Tracheal epithelial cell (primary cell): ENCODE measurements at places on chromosomes 1 and 21. TPM values are rescaled to one million over a fixed set of nuclear protein-coding genes. Genes with fewer than 3 reads are reported as not detected.

RGSL1 gene
- not detected in 2 replicates for total RNA-seq

LCE2B gene
- total RNA-seq: not detected in 2 replicates

FH gene
- 48.4 and 49.2 TPM in 2 replicates for total RNA-seq

SUMO3 gene
- total RNA-seq: 60.0 and 82.1 TPM in 2 replicates

CCDC27 gene
- not detected in 2 replicates for total RNA-seq
